Activated T-cell treated with anti-CD3 and anti-CD28 coated beads for 4 hours (primary cell): ENCODE measurements at places on chromosomes 4 and X.

DNA sequence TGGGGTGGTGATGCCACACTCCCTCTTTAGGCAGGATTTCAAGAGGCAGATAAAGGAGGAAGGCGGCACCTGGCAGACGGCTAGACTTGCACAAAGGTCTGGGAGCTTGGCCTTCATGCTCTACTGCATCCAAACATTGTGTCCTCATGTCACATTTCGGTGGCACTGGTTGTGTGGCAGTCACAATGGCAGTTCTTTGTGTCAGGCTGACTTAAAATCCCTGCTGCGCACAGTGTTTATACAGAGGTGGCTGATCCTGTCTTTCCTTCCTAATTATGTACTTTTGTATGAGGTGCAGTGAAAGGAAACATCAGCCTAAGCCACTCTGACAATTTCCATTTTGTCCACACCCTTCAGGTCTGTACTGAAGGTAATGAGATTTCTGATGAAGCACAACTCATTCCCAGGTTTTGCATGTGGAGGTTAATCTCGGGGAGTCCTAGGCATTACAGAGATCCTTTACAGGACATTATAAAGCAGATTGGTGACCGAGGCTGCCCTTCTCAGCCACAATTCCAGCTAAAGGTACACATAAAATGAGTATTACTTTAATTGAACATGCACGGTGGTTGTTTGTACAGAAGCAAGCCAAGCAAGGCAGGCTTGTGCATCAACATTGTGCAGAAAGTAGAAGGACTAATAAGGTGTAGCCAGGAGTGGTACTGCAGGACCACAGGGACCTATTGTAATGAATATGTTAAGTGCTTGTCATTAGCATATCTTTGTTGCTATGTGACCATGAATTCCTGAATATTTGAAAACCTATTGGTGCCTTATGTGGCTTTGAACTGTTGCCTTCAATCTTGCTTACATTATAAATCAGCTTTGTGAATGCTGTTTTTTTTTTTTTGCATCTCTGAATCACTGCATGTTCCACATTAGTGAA is 147.6 kb downstream of the STK32B start:
- no peak for DNase-seq

DNA sequence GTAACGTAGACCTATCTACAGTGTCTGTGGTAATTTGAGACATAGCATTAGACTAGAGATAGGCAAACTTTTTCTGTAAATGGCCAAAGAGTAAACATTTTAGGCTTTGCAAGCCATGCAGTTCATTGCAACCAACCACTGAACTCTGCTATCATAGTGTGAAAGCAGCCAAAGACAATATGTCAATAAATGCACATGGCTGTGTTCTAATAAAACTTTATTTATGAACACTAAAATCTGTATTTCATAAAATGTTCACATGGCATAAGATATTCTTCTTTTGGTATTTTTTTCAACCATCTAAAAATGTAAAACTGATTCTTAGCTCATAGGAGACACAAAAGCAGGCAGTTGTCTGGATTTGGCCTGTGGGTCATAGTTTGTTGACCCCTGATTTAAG is 120.9 kb downstream of the AMELX start:
- DNase-seq = no peak

GRCh38 chr4:118396881-118397622 is 44.2 kb upstream of the PRSS12 start:
- no peak for DNase-seq

- DNase-seq = no peak
Observed at GRCh38 chrX:114058988-114059418, 524.9 kb upstream of the HTR2C start.

DNA sequence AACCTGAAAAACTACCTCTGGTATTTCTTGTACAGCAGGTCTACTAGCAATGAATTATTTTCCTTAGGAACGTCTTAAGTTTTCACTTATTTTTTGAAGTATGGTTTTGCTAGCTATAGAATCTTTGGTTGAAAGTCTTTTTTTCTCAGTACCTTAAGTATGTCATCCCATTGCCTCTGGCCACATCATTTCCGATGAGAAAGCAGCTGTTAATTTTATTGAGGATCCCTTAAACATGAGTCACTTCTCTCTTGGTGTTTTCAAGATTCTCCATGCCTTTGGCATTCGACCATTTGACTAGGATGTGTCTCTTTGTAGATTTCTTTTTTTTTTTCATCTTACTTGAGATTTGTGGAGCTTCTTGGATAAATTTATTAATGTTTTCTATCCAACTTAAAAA is 803.8 kb upstream of the AMOT start:
- DNase-seq = no peak
